SK-N-DZ (cell line): ENCODE measurements at places on chromosomes 12 and 14.

DNA sequence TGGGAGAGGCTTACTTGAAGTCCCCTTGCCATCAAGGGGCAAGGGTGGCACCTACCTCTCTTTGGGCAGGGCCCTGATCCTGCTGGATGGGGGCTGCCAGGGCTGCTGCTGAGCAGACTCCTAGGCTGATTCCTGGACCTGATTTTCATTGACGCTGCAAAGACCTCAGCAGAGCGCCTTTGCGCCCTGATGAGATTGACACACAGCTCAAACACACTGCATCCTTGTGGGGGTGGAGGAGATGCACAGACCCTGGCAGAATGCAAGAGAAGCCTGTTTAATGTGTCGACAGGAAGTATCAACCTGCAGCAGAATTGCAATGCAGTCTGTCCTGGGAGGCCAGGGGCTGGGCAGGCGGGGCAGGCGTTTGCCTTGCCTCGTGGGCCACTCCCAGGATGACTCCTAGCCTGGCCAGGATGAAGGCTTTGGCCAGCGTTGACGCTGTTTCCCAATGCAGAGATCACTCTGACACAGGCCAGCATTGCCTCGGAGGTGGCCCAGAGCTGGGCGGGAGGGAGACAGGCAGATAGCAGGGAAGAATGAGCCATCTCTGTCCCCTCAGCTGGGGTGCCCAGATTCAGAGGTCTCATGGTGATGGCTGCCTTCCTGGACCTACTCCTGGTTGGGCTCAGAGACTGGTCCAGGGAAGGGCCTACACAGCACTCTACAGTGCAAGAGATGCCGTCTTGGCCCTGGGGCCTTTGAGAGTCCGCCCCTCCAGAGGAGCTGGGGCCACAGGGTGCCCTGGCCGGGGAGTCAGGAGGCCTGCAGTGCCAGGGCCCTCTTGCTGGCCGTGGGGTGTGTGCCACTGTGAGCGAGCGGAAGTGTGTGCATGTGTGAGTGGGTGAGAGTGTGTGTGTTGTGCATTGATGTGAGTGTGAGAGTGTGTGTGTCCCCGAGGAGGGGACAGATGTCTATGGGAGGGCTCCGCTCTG is 108.3 kb downstream of the KIF26A start:
- DNase-seq, result no peak

DNA sequence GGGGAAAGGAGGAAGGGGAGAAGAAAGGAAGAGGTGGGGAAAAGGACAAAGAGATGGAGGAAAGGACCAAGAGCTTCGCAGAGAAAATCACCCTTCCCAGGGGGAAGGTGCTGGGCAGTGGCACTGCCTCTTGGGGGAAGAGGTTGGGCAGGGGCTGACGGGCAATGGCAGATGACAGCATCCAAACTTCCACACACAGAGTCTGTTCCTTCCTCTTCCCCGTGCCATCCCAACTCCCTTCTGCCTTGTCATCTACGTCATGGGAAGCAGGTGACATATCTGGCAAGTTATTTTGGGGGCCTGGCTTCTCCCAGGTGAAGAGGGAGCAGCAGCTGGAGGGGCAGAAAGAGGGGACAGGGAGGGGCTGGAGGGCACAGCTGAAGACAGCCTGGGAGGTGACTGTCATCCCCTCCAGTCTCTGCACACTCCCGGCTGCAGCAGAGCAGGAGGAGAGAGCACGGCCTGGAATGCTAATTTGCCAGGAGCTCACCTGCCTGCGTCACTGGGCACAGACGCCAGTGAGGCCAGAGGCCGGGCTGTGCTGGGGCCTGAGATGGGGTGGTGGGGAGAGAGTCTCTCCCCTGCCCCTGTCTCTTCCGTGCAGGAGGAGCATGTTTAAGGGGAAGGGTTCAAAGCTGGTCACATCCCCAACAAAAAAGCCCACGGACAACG is 43.9 kb upstream of the IQSEC3 start:
- no peak for DNase-seq

GRCh38 chr12:52260361-52261207 is 13.9 kb upstream of the KRT86 start:
- DNase-seq, result no peak

DNA sequence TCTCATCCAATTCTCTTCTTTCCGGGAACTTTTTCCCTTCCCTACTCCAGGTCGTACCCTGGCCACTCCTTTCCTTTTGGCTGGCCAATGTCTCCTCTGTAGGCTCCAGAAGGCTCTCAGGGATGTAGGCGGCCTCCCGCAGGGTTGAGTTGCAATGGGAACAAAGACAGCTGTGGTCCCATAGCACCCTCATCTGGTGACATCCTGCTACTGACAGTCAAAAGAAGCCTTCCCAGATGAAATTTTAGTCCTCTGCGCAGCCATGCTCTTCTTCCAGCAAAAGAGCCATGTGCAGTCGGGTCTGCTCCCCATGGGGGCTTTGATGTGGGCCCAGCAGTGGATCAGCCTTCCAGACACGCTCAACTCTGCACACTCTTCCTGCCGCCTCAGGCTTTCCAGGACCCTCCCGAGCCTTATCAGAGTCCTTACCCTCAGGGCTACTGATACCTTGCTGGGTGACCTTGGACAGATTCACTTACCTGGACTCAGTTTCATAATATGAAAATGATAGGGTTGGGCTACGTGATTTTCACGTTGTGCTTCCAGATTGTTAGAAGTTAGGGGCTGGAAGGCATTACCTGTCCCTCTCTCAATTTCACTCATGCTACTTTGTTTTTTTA is 5.5 kb upstream of the CELA1 start:
- peak; percentile 42 for DNase-seq

GRCh38 chr14:31965735-31966598 is 111.1 kb upstream of the ARHGAP5 start:
- DNase-seq, result no peak

- DNase-seq, result no peak
Observed at GRCh38 chr14:21894003-21894897, 220.6 kb upstream of the OR4E1 start.

- DNase-seq, result peak; percentile 34
Observed at GRCh38 chr14:89952576-89952975, 2.0 kb downstream of the EFCAB11 start.

DNA sequence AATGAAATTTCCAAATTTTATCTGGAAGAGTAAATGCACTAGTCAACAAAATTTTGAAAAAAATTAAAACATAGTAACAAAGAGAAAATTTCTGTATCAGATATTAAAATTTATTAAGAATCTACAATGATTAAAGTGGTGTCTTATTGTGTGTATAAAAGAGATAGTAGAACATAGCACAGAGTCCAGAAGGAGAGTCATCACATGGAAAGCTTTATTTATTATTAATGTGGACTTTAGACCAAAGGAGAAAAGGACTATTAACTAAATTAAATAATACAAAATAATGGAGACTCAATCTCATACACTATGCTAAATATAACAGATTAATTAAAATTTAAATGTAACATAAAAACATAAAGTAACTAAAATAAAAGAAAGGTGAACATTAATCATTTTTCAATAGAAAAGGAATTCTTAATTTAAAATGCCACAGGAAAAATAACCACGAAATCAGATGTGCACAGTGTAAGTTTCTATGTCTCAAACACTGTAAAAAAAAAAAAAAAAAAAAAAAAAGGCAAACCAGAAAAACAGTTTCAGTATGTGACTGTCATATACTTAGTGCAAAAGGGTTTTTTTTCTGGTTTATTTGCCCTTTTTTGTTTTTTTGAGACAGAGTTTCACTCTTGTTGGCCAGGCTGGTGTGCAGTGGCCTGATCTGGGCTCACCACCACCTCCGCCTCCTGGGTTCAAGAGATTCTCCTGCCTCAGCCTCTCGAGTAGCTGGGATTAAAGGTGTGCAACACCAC is 95.4 kb downstream of the MYF5 start:
- no peak for DNase-seq

DNA sequence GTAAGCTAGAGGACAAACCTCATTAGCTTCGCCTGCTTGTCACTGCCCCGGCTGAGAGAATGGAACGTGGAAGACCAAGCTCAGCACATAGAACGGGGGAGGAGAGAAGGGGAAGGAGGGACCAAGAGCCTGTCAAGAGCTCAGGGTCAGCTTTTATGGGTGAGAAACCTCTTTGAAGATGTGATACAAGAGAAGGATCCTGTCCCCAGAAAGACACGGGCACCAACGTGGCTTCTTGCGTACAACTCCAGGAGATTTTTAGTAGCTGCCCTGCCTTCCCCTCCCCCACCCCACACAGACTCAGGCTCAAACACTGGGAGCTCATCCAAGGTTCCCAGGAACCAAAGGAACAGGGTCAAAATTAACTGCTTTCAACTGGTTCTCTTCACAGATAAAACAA is 34.7 kb downstream of the APPL2 start:
- DNase-seq, result no peak

DNA sequence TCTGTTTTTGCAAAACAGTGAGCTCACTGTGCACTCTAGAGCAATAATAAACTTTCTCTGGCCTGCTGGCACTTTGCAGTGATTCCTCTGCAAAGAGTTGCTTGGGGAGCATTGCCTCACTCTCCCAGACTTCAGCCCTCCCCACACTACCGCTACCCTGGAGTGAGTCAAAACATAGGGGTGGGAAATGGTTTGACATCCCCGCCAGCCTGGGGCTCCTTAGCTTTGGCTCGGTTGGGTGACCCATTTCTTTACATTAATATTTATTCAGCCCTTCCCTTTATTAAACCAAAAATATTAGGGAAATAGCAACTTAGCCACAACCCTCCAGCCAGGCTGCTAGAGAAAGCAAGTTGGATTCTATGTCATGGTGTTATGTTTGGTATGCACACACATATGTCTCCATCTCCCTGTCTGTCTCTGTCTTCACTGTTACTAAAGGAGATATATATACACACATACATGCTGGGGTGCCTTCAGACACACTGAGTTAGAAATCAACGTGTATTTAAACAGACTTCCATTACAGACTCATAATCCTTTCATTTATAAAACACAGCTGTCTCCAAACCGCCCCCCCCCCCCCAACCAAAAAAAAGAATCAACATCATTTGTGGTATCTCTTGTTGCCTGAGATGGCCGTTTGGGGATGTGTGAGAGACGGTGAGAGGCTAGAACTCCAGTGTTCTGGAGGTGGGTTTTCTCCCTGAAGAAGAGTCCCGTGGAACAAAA is 3.4 kb upstream of the IRF2BPL start:
- no peak for DNase-seq

DNA sequence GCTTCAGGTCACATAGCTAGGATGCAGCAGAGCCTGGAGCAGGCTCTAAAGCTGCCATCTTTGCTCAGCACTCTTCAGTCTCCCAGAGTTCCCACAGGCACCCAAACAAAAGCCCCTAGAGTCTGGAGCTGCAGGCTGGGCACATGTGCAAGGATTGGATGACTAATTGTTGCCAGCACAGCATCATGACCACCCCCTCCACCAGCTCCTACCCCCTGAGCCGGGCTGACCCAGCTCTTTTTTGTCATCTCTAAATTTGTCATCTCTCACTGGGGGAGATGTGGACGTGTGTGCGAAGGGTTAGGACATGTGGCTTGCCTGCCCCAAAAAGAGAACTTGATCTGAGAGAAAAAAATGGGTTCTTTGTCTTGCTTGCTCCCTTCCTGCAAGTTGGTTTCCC is 4.3 kb upstream of the MMP19 start:
- no peak for DNase-seq

DNA sequence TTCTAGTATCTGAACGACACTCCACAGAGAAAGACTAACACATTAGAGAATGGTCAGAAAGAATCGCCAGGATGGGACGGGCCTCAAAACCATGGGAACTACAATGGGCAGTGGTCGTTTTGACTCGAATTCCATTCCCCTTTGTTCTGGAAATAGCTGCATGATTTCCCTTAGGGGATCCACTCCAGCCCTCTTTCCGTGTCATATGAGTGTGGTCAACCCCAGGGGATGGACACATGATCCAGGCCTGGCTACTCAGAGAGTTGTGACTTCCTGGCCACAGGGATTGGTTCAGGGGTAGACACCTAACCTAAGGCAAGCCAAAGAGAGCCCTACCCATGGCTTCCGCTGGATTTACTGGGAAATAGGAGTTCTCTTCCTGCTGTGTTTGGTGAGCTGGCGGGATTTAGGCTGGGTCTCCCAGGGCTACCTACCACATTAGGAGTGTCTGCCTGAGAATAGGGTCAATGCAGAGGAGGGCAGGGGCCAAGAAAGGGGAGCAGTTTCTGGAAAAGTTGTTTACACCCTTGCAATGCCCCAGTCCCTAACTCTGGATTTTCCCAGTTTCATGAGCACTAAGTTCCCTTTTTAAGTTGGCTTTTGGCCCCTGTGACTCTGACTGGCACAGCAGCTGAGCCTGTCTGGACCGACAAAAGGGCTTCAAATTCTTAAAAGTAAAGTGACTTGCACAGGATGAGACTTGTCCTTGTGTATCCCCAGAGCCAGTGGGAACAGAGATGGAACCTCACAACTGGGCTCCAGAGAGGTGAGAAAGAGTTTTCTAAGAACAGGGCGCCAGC is 28.1 kb upstream of the GPATCH2L start:
- DNase-seq, result no peak

DNA sequence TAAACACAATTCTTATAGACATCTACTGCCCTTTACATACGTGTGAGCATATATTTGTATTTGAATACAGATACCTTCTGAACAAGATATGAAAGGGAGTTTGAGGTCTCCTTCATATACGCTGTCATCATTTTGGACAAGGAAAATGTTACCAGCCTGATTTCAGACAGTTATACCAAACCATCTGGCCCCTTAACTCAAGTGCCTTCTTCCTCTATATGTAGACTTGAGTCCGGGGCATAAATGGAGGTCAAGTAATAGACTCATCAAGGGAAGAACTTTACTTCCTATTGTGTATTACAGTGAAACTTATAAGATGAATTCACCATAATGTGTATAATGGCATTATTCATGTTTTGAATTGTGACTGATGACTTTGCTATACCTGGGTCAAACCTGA is 52.2 kb downstream of the FAR2 start:
- no peak for DNase-seq

- DNase-seq, result no peak
Observed at GRCh38 chr14:93163564-93163963, 21.1 kb downstream of the MOAP1 start.

GRCh38 chr14:64721899-64722298 is 17.7 kb downstream of the PLEKHG3 start:
- no peak for DNase-seq

DNA sequence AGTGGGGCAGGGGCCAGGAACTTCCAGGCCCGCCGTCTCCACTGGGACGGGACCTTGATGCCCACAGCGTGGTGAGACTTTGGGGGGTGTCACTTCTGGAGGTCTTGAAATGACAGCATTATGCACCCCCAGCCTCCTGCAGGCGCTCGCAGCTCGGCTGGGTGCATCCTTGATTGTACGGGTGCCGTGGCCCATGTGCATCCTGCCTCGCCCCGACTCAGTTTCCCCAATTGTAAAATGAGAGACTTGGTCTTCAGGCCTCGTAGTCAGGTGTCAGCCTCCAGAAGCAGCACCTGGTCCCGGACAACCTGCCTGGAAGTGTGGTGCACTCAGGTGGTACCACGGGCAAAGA is 8.9 kb upstream of the PUS1 start:
- no peak for DNase-seq

DNA sequence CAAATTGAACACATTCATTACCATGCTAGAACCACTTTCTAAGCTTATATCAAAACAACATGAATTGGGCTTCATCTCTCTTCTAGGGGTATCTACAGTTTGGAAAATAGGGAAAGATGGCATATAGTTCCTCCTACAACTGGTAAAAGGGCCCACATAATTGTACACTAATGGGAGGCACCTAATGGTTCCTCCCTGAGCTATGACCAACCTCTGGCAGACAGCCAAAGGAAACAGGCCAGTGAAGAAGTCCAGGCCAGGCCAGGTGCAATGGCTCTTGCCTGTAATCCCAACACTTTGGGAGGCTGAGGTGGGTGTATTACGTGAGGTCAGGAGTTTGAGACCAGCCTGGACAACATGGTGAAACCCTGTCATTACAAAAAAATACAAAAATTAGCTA is 23.2 kb upstream of the APOF start:
- DNase-seq, result no peak

- no peak for DNase-seq
Observed at GRCh38 chr12:115343601-115344000, 659.6 kb upstream of the TBX3 start.

GRCh38 chr14:57051633-57052032 is 217.1 kb downstream of the EXOC5 start:
- DNase-seq, result no peak
